ENCODE measurements at places on chromosomes 3 and 15.

DNA sequence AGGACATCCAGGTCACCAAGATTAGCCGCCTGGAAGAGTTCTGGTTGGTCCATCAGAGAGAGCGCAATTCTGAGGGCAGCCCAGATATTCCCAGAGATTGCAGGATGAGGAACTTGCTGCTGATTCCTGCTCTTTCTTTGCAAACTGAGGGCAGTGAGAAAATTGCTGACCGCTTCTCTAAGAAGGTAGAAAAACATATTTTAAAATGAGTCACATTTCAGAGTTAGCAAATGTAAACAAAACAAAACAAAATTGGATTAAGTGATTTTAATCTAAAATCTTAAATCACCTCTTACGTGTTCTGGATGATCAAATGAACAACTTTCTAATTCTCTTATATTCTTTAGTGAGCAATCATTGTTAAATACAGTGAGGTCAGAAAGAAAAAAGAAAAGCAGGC is 149.0 kb downstream of the USP13 start:
- no peak for DNase-seq

DNA sequence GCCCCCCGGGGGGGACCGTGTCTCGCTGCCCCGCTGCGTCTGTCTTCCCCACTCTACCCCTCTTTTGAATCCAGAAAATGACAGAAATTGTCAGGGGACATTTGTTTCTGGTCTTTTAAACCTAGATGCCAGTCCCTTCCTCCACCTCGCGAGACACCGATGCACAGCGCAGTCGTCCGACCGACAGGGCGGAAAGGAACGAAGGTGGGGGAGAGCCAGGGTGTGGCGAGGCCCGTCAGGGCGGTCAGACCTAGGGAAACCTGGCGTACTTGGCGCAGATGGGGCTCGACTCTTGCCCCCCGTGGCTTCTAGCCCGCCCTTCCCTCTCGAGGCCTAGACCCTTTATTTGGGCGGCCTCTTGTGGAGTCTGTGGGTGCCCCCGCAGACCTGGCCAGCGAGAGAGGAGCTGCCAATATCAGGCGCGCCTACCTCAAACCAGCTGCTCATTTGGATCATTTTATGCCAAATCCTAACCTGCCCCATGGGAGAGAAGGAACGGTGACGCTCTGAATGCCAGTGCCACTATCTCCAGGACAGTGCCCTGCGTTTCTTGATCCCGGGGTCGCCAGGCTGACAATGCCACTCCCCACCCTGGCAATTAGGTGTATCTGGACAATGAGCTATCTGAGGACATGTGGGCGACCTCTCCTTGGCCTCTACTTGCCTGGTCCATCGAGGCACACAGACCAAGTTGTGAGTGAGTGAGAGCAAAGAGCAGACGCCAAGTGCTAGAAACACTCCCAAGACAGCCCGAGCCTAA is 500 bp upstream of the RAB6B start:
- DNase-seq, result no peak

DNA sequence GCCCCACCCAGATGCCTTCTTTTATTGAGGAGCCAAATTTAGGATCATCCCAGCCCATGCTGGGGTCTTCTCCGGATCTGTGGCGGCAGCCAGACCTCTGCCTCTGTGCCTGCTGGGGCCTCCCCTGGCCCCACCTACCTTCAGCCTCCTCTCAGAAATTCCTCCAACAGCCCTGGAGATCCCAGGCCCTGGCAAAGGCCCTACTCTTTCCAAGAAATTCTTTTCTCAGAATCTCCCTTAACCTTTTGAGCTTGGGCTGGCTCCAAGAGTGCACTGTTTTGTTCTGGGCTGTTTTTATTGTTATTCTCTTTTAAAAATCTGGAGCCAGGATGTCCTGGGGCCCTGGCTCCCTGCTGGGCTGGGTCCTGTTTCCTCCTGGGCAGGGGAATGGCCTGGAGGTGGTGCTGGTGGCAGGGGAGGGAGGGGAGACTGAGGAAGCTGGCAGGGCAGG is 57.8 kb downstream of the GRIP2 start:
- DNase-seq, result no peak

GRCh38 chr3:143307613-143308183 is 188.1 kb downstream of the CHST2 start:
- DNase-seq, result no peak

GRCh38 chr3:15636028-15636709 is 34.6 kb downstream of the BTD start:
- no peak for DNase-seq

DNA sequence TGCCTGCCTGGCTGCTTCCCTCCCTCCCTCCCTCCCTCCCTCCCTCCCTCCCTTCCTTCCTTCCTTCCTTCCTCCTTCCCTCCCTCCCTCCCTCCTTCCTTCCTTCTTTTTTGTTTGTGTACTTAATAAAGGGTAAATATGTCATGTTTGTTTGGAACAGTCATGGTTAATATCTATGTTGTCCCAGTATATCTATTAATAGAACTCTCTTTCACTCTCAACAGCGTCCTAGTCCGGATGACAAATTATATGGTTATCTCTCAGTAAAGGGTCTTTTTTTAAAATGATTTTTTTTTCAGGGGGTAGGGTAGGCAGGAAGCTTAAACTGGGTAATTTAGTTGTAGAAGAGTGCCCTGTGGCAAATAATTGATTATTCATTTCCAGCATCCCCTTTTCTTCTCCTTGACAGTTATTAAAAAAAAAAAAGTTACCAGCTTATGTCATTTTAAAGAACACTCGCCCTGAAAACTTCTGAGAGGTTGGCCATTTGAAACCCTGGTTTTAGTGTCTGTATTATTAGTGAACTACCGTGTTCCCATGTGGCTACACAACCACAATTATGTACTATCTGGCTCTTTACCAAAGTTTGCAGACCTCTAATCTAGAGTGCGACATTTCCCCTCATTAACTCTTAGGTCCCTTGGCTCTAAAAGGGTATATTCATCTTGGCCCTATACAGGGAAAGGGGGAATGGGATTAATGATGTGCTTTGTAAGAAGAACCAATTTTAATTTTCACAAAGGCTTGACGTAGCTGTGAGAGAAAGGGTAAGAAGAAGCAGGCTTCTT is 13.7 kb downstream of the TAGLN3 start:
- DNase-seq, result no peak

- no peak for DNase-seq
Observed at GRCh38 chr3:126936853-126937425, 46.0 kb upstream of the PLXNA1 start.

DNA sequence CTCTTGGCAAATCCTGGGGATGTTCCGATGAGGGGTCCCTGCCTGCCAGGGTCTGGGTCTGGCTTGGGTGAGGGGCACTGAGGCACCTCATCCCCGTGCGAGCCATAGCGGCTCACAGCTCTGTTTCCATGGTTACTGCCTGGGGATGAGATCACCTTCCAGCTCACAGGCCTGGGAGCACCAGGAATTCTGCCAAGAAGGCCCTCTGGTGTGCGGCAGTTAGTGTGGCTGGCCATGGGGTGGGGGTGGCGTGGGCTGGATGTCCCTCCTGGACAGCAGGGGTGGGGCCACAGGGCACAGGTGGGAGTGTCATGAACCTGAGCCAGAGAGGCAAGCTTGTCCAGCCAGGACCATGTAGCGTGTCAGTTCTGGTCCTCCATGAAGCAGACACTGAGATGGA is 22.1 kb upstream of the PRR23E start:
- no peak for DNase-seq

GRCh38 chr3:143445118-143445517 is 325.5 kb downstream of the CHST2 start:
- no peak for DNase-seq

- no peak for DNase-seq
Observed at GRCh38 chr3:73249047-73249446, 187.6 kb downstream of the EBLN2 start.

DNA sequence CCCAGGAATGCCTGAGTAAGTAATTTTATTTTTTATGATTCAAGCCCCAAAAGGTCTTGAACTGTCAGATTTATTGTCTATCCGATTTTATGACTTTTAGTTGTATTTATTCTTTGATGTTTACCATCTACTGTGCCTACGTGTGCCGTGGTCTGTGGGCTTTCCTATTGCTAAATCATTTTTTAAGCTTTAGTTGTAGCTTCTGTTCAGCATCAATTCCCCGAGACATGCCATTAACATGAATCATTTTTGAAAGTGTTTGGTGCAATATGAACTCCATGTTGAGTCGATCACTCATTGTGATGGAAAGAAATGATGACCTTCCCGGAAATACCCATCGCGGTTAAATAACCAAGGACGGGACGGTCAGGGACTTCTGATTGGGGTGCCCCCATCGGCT is 268.7 kb upstream of the THRB start:
- DNase-seq, result no peak

DNA sequence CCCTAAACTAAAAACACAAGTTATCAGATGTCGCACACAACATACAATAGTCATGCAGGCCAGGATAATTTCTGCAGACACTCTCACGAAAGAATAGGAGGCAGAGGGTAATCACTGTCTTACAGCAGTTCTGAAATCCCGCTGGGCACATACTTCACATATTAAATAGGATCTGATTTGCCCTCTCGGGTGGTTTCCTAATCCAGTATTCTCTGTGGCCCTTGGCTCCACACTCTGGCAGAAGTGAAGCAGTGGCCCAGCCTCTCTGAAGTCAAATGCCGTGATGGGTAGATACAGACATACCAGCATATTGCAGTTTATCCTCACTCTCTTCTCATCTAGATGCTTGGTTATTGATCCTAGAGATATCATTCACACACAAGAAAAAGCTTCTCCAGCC is 19.0 kb downstream of the GADL1 start:
- DNase-seq, result no peak

GRCh38 chr3:16104156-16104555 is 70.3 kb upstream of the GALNT15 start:
- DNase-seq, result no peak

DNA sequence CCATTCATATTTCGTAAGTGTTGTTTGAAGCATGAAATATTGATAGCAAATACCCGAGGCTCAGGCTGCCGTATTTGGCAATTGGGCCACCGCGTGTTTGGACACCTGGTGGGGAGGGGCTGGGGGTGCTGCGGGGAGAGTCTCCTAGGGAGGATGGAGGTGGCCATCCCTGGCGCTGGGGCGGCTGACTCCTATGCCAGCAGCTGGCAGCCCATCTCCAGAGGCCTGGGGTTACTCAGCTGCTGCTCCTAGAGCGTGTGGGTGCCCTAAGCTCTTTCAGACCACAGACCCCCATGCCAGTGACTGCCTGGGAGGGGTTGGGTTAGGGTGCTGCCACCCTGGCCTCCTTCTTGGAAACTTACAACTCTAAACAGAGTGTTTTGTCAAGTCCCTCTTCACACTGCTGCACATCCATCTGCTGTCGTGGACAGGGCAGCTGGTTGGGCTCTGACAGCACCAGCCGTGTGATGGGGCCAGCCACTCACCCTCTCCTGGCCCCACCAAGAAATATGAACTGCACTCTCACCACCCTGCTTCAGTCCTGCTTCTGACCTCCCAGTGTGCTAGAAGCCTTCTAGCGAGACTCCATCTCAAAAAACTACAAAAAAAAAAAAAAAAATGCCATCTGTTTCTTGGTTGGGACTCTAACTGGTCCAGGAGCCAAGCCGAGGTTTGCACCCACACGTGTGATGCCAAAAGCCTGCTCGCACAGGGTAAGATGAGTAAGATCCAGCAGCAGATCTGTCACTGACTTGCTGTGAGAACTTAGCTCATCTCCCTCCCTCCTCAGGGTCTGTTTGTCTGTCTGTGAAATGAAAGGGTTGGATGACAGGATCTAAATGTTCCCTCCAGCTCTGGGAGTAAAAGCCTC is 156.2 kb downstream of the MEGF11 start:
- no peak for DNase-seq

DNA sequence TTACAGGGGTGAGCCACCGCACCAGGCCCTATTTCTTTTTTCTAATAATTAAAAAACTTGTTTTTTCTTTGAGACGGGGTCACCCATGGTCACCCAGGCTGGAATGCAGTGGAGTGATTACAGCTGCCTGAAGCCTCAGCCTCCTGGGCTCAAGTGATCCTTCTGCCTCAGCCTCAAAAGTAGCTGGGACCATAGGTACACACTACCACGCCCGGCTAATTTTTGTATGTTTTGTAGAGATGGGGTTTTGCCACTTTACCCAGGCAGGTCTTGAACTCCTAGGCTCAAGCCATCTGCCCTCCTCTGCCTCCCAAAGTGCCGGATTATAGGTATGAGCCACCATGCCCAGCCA is 858 bp upstream of the TKT start:
- DNase-seq, result no peak

DNA sequence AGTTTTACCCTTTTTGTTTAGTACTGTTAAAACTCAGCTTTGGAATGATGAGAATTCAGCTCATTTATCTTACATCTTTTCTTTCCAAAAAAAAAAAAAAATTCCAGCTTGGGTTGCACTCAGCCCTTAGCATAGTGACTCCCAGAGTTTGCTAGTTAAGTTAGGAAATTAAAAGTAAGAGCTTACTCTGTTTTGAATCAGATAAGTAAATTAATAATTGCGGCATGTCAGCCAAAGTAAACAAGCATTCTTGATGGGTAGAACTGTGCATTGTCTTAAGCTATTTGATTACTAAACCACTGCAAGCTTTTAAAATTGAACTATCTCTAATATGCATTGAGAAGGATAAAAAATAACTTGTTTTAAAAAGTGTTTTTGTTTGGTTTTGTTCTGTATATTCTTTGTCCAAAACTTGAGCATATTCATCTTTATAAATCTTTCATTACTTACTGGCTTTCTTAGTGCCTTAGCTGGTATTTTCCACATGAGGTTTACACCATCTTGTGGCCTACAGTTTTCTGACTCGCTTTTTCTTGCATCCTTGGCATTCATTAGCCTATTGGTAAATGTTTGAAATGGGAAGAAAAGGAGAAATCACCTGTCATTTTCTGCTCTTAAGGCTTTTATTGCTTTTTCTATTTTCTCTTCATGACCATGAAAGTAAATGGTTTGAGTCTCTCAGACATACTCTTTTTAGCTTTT is 107.6 kb downstream of the FILIP1L start:
- DNase-seq, result no peak

- DNase-seq, result no peak
Observed at GRCh38 chr15:62211348-62211747, 46.3 kb upstream of the C2CD4B start.

DNA sequence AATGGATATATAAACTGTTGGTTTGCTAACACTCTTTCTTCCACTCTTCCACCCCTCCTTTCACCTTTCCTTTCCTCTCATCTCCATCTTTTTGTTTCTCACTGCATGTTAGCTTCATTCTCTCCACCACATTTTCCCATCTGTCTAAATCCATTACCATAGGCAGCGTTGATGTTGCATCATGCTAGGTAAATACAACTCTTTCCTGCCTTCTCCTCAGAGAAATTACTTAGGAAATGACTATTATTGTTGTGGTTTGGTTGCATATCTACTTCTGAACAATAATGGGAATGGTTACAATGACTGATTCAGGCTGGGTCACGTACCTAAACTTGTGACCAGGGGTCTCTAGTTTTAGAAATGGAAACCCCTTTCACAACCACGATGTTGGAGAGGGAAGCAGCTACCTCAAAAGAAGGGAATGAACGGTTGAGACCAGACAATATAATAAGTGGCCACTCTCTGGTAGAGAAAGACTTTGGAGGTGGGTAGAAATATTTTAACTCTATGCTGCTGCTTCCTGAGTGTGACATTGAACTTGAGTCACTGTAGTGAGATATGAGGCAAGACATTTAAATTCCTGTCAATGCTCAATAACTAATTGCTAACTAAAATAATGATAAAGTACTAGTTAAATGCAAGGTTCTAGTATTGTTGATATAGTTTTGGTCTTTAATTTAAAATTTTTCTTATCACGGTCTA is 314.1 kb upstream of the TGFBR2 start:
- no peak for DNase-seq
